ENCODE measurements at places on chromosomes 2 and 18. TPM values are rescaled to one million over a fixed set of nuclear protein-coding genes. Genes with fewer than 3 reads are reported as not detected.

PARD3B gene
- 46.6 TPM for total RNA-seq

COX7A2L gene
- total RNA-seq = 165 TPM

RAB12 gene
- total RNA-seq = 49.7 TPM

NABP1 gene
- total RNA-seq = 14.8 TPM

MSTN gene
- total RNA-seq = not detected

C2orf80 gene
- not detected for total RNA-seq

GULP1 gene
- 47.1 TPM for total RNA-seq

VWA3B gene
- 0.56 TPM for total RNA-seq

CFAP210 gene
- total RNA-seq = 1.9 TPM

MAPK4 gene
- total RNA-seq = 2.3 TPM

KCNJ13 gene
- not detected for total RNA-seq

IAH1 gene
- total RNA-seq = 36.8 TPM

SCN7A gene
- 117 TPM for total RNA-seq

DUSP19 gene
- 4.1 TPM for total RNA-seq

DNER gene
- total RNA-seq = 1.1 TPM

UGT1A3 gene
- not detected for total RNA-seq

LYG1 gene
- 0.99 TPM for total RNA-seq

MITD1 gene
- total RNA-seq = 22.1 TPM

LCT gene
- not detected for total RNA-seq

MBP gene
- 23.2 TPM for total RNA-seq

TTC27 gene
- total RNA-seq = 17.5 TPM

DOK6 gene
- 1.7 TPM for total RNA-seq

GKN2 gene
- total RNA-seq = not detected

Measured in ovary (tissue), 10 donors.